ENCODE measurements at places on chromosomes 2 and 18. TPM values are rescaled to one million over a fixed set of nuclear protein-coding genes. Genes with fewer than 3 reads are reported as not detected.

Gene TTC39C
- 44.3 TPM for total RNA-seq

Gene TMEM182
- 5.0 TPM for total RNA-seq

Gene CTLA4
- total RNA-seq: 1.1 TPM

Gene SAG
- 0.17 TPM for total RNA-seq

Gene RNF144A
- total RNA-seq: 1.6 TPM

Gene ANKRD62
- not detected for total RNA-seq

Gene CASP8
- 131 TPM for total RNA-seq

Gene TGFBRAP1
- total RNA-seq: 21.7 TPM

Gene MALL
- total RNA-seq: not detected

Gene BMP10
- total RNA-seq: not detected

Gene NGEF
- total RNA-seq: not detected

Gene C2orf81
- 8.6 TPM for total RNA-seq

Gene FOXI3
- not detected for total RNA-seq

Gene CYTIP
- 358 TPM for total RNA-seq

Gene ANKRD30BL
- not detected for total RNA-seq

Gene FBLN7
- total RNA-seq: 1.2 TPM

Gene DSG1
- not detected for total RNA-seq

Gene SEPTIN10
- not detected for total RNA-seq

Gene IL36A
- total RNA-seq: not detected

Gene POTEI
- not detected for total RNA-seq

Gene LINC00305
- total RNA-seq: not detected

Gene RND3
- not detected for total RNA-seq

Gene C2orf69
- total RNA-seq: 12.9 TPM

Gene KRTCAP3
- 16.5 TPM for total RNA-seq

Gene PRKAG3
- not detected for total RNA-seq

Gene ECEL1
- total RNA-seq: 0.27 TPM

Gene ACOXL
- total RNA-seq: not detected

Gene SCN9A
- not detected for total RNA-seq

Gene PROC
- 1.2 TPM for total RNA-seq

Gene ANKRD12
- 183 TPM for total RNA-seq

Gene MTA3
- total RNA-seq: 40.1 TPM

Gene MYOM1
- total RNA-seq: 12.8 TPM

Gene MC5R
- not detected for total RNA-seq

Gene GAL3ST2
- total RNA-seq: not detected

Gene LBX2
- 0.97 TPM for total RNA-seq

Gene NPPC
- 0.70 TPM for total RNA-seq

Gene RAB6C
- not detected for total RNA-seq

Gene DYSF
- total RNA-seq: 0.17 TPM

Gene CABYR
- 2.0 TPM for total RNA-seq

Gene FNDC4
- total RNA-seq: not detected

Gene C2orf66
- not detected for total RNA-seq

Gene ALPP
- total RNA-seq: not detected

Gene RAPH1
- not detected for total RNA-seq

Gene RBM43
- total RNA-seq: 9.0 TPM

Gene LOXHD1
- total RNA-seq: not detected

Gene IRS1
- total RNA-seq: 11.9 TPM

Gene NOL4
- total RNA-seq: not detected

Gene GALNT1
- 49.9 TPM for total RNA-seq

Gene HNMT
- 0.12 TPM for total RNA-seq

Gene MAB21L4
- total RNA-seq: not detected

Gene ARL5A
- 54.1 TPM for total RNA-seq

Gene MEP1B
- not detected for total RNA-seq

Gene RAD51AP2
- total RNA-seq: not detected

Gene DDX18
- total RNA-seq: 94.7 TPM

Gene NTSR2
- total RNA-seq: not detected

Gene ELOA2
- not detected for total RNA-seq

Gene ALPG
- not detected for total RNA-seq

Gene SLC19A3
- total RNA-seq: not detected

Measured in B cell (primary cell).